ENCODE measurements at places on chromosomes 2 and 18.

DNA sequence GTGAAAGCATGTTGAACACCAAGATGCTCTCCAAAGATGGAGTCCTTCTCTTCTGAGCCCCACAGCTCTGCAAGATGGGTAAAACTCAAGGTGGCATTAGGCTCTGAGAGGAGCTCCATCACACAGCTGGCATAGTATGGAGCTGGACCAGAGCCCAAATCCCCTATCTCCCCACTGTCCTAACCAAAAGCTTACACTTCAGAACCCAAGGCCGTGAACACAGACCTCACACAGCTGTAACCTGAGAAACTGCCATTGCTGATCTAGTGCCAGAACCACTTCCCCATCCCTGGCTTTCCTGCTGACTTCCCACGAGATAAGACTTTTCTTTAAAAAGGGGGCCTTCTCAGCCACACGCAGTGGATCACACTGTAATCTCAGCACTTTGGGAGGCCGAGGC lies 25.0 kb downstream of the TTC32 start:
- no peak for DNase-seq

DNA sequence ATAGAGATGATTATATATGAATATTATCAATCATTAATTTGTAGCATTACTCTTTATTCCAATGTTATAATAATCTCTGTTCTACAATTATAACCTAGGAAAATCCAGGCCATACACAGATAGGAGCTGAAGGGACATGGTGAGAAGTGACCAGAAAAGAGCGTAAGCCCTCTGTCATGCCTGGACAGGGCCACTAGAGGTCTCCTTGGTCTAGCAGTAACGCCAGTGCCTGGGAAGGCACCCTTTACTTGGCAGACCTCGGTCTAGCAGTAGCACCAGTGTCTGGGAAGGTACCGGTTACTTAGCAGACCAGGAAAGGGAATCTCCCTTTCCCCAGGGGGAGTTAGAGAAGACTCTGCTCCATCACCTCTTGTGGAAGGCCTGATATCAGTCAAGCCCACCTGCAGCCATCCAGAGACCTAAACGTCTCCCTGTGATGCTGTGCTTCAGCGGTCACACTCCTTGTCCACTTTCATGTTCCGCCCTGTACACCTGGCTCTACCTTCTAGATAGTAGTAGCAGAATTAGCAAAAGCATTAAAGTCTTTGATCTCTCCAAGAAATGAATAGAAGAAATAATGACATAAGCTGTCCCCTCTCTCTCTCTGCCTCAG lies 447.5 kb upstream of the FSIP2 start:
- peak; percentile 10 for DNase-seq

DNA sequence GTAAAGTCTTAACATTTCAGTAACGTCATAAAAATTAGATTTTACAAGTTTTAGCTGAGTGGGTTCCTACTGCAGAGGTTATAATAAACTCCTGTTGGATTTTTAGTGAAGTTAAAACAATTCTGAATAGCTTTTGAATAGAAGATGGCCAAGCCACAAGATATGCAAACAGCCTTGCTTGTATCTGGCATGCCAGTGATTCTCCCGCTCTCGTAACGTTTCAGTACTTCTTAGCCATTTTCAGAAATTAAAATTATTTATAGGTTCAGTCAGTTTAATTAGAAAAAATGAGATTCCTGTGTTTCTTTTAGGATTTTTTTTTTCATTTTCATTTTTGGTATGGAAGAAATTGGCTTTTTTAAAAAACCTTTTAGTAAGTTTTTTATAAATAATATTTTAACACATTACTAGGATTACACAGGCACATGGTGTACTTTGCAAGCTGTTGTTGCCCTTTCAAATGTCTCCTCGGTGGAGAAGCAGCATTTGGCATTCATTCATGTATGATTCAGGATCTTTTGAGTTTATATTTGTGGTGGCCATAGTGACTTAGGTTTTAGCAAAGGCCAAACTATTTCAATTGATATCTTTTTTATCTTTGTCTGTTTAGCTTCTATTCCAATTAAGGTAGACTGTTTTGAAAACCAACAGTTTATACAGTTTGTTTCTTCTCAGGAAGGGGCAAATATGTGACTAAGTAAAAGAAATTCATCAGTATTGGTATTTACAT lies 30.6 kb upstream of the RND3 start:
- DNase-seq, result no peak

- DNase-seq, result no peak
These were observed 50.1 kb upstream of the KCNH7 start for GRCh38 chr2:162888652-162889051.

GRCh38 chr2:13611939-13612338 lies 895.2 kb downstream of the TRIB2 start:
- no peak for DNase-seq

DNA sequence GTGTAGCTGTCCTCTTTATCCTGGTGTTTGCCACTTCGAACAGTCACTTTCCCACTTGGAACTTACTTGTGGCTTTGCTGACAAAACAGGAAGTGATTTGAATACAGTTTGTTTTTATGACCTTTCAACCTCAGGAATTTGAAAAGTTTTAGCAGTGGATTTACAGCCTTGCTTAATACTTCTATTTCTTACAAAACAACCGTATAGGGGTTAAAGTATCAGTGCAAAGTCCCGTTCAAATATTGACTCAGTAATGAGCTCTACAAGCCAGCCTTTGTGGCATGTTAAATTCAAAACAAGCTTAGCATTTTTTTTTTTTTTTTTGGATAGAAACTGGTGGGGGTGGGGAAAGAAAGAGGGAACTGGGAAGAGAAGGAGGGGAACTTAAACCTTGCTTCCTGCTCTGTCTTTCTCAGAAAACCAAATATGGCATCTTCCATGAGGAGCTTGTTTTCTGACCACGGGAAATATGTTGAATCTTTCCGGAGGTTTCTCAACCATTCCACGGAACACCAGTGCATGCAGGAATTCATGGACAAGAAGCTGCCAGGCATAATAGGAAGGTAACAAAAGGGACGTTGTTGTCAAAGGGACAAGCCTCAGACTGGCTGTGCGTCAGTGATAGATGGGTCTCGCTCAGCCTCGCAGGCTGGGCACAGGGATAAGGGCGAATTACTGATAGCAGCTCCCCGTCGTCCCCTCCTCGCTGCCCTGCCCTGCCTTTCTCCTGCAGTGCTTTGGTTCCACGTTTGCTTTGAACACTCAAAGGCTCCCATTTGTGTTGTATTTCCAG lies at the start of gene HNMT:
Gene HNMT (plus strand): TSS at position 408 of the 793 bp plus-strand sequence. CDS start 19 bp downstream, at position 427.
- DNase-seq, result no peak

GRCh38 chr2:47607680-47608061 lies 175.3 kb upstream of the MSH6 start:
- no peak for DNase-seq

GRCh38 chr2:155240176-155240575 lies 541.7 kb downstream of the KCNJ3 start:
- no peak for DNase-seq

DNA sequence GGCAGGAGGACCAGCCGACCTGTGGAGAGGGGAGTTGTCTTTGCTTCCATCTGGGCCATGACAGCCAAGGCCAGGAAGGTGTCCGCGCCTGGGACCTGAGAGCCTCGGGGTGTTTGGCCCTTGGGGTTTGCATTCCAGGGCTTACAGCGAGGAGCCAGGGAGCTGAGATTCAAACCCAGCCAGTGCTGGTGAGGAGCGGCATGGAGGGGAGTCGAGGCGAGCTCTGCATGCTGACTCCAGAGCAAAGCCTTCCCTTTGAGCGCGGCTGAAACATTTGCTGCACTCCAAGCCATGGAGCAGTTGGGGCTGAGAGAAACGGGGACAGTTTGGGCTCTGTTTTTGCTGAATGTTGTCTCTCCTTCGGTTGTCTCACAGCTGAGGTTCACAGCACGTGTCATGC lies 77.4 kb downstream of the TWIST2 start:
- no peak for DNase-seq

GRCh38 chr2:194725169-194725568 lies 931.9 kb upstream of the SLC39A10 start:
- no peak for DNase-seq

DNA sequence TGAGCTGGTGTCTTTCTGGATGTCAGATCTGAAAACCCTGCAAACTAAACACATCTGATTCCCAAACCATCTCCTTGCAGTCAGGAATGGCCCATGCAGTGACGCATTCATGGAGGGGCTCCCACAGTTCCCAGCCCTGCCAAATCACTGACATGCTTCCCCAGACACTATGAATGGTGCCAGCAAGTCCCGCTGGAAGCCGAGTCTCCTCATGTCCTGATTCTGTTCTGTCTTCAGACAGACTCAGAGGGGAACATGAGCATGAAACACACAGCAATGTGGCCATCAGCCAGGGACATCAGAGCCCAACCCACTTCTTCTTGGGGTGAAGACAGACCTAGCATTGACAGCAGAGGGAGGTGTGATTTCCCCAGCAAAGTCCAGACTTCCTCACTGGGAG lies 83.7 kb downstream of the TTC32 start:
- DNase-seq, result no peak

- no peak for DNase-seq
These were observed 35.3 kb downstream of the MROH2A start for GRCh38 chr2:233813236-233814055.

- DNase-seq, result no peak
These were observed 73.5 kb downstream of the ZCCHC2 start for GRCh38 chr18:62596145-62597005.

DNA sequence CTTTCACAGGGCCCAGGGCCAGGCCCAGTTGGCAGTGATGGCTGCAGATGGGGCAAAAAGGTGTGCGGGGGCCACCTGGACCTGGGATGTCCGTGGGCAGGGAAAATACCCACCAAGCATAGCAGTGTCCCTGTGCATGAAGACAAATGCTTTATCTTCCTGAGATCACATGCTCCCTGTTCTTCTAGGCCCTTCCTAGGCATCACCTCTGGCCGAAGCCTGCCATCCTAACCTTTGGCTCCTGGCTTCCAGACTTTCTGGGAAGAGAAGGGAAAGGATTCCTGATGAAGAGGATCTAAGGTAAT lies 105.0 kb upstream of the SMAD2 start:
- DNase-seq, result no peak

- no peak for DNase-seq
These were observed 266.5 kb downstream of the NEDD4L start for GRCh38 chr18:58310517-58310916.

DNA sequence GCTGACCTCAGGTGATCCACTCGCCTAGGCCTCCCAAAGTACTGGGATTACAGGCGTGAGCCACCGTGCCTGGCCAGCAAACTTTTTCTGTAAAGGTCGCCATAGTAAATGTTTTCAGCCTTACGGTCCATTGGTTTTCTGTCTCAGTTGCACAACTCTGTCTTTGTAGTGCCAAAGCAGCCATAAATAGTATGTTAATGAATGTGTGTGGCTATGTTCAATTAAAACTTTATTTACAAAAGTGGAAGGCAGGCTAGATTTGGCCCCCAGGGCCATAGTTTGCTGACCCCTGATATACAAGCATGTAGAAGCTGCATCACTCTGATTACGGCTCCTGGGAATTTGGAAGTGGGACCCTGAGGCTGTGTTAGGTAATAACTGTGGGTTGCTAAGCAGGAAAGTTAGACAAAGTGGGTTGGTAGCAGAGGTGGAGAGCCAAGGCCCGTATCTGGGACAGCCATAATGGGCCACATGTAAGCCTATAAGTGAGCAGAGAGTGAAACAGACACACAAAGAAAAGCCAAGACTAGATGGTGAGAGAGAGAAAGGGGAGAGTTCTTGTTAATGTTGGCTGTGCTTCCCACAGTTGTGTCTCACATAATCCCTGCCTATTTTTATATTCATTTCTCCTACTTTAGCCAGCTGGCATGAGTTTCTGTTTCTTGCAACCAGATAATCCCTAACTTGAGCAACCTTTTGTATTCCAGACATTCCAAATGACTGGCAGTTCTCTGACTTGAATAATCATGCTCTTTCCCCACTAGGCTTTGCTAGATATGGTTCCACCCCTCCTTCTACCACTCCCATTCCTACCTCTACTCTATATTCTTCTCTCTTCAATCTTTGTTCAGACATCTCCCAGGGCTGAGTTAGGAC lies 223.3 kb upstream of the STON1 start:
- no peak for DNase-seq

DNA sequence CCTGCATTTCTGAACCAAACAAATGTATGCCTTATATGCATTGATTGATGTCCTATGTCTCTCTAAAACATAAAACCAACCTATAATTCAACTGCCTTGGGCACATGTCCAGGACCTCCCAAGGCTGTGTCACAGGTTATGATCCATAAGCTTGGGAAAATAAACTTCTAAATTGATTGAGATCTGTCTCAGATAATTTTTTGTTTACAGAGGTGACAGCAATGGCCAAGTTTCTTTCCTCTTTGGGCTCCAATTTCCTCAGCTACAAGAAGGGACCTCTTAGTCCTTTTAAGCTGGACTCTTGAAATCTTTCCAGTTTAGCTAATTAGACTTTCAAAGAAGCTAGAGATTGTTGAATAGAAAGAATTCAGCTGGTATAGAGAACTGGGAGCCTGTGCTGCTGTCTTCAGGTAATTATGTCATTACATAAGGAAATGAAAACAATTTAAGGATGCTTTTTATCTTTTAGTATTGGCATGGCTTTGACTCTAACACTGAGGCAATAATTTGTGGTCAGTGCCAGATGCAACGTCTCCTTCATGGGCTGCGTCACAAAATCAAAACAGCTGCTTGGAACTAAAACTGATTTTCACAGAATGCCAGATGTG lies 412.1 kb upstream of the TRIB2 start:
- DNase-seq, result no peak

- DNase-seq, result no peak
These were observed 15.1 kb upstream of the ST3GAL5 start for GRCh38 chr2:85903849-85904248.

- no peak for DNase-seq
These were observed 36.9 kb upstream of the PDE1A start for GRCh38 chr2:182463760-182464159.
